ENCODE measurements at places on chromosomes 1 and 21.

DNA sequence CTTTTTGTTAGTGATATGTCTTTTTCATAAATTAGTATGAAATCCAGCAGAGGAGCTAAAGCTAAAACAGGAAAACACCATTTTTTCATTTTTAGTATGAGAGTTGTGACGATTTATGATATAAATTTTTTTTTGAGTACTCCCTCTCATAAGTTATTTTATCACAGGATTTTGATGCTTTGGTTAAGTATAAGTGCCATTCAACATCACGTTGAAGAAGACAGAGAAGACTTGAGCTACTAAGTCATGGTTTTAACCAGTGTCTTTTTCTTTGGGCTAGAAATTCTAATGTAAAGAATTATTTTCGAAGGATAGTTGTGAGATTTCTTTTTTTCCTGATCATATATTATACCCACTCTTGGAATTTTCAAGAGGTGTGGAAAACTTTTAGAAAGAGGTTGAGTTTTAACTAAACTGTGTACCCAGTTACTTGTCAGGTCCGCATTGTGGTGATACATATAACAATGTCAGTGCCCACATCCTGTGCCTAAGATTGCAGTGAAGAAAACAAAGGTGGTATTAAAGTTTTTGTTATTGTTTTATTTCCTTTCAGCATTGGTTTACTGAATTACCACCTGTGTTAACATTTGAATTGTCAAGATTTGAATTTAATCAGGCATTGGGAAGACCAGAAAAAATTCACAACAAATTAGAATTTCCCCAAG lies 93.8 kb downstream of the USP25 start:
- no peak for DNase-seq

DNA sequence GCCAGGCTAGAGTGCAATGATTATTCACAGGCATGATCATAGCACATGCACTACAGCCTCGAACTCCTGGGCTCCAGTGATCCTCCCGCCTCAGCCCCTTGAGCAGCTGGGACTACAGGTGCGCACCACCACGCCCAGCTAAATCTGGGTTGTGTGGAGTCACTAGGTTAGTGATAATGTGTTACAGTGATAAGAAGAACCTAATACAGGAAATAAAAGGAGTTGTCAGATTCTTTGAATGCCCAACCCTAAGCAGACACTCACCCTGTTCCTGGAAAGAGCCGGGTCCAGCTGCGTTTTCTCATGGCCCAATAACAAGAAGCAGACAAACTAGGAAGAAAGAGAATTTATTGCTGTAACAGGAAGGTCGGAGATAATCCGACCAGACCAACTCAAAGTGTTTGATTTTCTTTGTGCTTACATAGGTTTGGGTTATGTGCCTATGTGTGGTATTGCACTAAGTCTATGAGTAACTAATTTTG lies 8.8 kb downstream of the IFNGR2 start:
- DNase-seq, result no peak

- no peak for DNase-seq
Measured at GRCh38 chr1:93596329-93597089, 85.1 kb downstream of the BCAR3 start.

GRCh38 chr1:82689217-82689616 lies 888.5 kb downstream of the ADGRL2 start:
- DNase-seq, result no peak

GRCh38 chr1:202619505-202619904 lies 90.7 kb downstream of the SYT2 start:
- no peak for DNase-seq

GRCh38 chr1:204127597-204128242 lies 24.1 kb downstream of the ETNK2 start:
- DNase-seq, result peak; percentile 23

DNA sequence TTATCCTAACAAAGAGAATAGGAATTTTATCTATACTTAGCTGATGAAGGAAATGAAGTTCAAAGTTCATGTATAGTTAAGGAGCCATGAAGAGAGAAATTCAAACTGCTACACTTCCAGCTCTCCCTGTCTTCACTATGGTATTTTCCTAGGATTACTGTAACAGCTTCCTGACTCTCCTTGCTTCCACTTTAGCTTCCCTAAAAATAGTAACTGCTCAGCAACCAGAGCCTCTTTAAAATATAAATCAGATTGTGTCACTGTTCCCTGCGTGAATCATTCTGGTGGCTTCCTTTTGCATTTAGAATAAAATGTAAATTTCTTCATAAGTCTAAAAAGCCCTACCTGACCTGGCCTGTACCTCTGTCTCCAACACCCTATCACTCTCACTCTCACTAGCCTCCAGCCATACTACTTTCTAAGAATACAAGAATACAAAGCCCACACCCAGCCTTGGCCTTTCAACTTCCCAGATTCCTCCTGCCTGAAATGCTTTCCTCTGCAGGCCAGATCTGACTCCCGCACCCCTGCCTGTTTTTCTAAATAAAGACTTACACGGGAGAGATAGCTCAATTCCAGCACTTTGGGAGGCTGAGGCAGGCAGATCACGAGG lies 30.5 kb downstream of the OR10J1 start:
- no peak for DNase-seq

- no peak for DNase-seq
Measured at GRCh38 chr1:206012086-206012859, 9.1 kb upstream of the RAB7B start.

GRCh38 chr21:22575165-22575584 lies 1577.0 kb downstream of the NCAM2 start:
- DNase-seq, result no peak

- no peak for DNase-seq
Measured at GRCh38 chr1:42403880-42404400, 23.3 kb downstream of the RIMKLA start.

GRCh38 chr1:46368791-46369190 lies 25.3 kb upstream of the FAAH start:
- DNase-seq, result no peak

- DNase-seq, result no peak
Measured at GRCh38 chr1:42753070-42753469, 13.0 kb upstream of the CLDN19 start.

- DNase-seq, result peak; percentile 81
Measured at GRCh38 chr21:35048706-35049617, at the start of gene RUNX1. RUNX1 (minus strand) TSS chr21:35049302.

- DNase-seq, result peak; percentile 46
Measured at GRCh38 chr1:155082301-155083051, 3.8 kb downstream of the EFNA3 start.

- DNase-seq, result no peak
Measured at GRCh38 chr1:94883691-94884090, 43.2 kb downstream of the CNN3 start.

- DNase-seq, result no peak
Measured at GRCh38 chr1:108814343-108815125, 42.4 kb downstream of the AKNAD1 start.

- DNase-seq, result no peak
Measured at GRCh38 chr1:9792156-9793042, 31.4 kb downstream of the CLSTN1 start.

DNA sequence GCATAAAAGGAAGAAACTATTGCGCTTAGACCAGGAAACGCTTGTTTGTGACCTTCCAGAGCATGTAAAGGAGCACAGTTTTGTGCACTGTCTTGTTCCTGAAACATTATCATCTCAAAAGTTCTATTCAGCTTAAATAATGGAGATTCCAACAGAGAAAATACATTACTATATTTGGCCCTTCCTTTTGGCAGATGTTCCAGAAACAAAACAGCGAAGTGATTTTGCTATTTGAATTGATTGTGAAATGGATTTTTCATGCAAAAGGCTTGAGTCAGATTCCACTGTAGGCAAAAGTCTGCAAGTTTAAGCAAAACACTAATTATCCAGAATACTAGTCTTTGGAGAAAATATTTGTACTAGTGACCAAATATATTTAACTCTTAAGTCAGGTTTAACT lies 80.3 kb upstream of the PTBP2 start:
- no peak for DNase-seq

DNA sequence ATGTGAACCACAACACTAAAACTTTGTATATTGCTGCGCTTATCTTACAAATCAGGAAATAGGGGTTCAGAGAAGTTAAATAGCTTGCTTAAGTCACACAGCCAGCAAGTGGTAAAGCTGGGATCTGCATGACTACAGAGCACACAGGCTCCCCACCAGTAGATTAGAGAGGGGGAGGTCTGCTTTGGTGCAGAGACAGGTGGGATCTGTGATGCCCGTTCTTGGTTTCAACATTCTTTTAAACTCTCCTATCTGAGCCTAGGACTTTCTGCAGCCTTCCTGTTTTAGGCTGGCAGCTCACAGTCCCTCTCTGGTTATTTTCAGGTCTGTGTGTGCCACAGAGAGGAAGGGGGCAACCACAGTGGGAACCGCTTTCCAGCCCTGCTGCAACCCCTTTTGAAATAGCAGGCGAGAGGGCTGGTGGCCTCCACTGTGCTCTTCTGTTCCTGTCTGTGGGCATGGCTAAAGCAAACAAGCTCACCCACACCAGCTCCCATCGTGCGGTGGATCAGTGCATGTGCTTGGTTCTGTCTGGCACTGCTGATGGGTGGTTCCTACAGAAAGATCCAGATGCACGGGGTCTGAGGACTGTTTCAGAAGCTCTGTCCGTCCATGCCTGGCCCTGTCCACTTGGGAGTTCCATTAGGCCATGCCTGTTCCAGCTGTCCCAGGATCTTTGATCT lies 1.7 kb upstream of the IL6R start:
- peak; percentile 42 for DNase-seq

DNA sequence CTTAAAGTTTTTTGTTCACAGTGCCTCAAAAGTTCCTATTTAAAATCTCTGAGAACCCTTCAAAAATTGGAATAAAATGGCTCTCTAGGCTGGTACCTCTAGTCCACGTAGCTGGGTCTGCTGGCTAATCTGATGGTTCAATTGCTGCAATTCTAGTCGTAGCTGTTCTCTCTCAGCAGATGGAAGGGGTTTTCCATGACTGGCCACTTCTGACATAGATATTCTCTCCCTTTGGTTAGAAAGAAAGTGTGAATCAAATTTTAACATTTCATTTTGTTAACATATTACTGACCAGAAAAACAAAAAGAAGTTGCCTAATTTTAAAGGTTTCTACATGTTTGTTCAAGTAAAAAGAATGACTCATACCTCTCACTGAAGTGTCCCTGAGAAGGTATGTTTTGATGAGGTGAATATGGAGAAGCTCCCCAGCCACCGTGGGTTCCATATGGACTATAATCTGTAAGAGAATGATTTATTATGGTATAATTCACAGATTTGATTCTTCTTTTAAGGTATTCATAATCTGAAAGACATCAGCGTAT lies 29.3 kb upstream of the SERPINC1 start:
- DNase-seq, result no peak

DNA sequence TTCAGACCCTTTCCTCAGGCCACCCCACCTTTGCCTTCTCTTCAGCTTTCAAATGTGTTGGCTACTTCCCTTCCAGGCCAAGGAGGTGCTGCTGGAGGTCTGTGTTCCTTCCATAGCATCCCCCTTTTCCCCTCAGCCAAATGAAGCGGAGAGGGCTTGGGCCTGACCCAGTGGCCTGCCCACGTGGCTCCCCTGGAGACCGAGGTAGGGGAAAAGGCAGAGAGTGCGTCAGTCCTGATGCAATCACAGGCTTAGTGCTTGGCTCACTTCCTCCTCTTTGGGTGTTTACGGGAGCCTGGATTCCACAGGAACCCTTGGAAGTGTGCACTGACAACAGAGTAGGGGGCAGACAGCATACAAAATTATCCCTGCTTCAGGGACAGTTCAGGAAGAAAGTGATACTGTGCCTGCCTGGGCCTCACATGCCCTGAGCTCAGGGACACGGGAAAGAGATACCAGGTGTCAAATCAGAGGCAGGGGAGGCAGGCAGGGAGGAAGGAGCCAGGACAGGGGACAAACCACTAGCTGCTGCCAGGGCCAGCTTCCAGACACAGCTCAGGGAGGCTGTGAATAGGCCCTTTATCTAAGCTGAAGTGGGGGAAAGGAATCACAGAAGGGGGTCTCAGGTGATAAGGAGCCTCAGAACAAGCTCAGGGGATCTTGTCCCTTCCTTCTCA lies 16.6 kb upstream of the PTP4A2 start:
- DNase-seq, result no peak

- no peak for DNase-seq
Measured at GRCh38 chr1:110726755-110727154, 52.0 kb upstream of the KCNA3 start.

DNA sequence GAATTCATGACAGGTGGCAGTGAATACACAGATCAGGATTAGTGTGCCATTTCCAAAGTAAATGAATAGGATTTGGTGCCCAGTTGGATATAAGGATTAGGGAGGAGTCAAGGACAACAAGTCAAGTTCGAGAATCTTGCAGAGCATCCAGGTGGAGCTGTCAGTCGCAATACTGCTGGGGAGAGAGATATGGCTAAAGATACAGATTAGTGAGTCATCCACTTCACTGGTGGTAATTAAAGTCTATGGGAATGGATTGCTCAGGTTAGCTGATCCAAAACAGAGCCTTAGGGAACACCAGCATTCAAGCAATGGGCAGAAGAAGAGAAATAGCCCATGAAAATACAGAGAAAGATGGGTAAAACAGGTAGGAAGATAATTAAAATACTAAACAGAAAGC lies 26.8 kb downstream of the BCAS2 start:
- no peak for DNase-seq

DNA sequence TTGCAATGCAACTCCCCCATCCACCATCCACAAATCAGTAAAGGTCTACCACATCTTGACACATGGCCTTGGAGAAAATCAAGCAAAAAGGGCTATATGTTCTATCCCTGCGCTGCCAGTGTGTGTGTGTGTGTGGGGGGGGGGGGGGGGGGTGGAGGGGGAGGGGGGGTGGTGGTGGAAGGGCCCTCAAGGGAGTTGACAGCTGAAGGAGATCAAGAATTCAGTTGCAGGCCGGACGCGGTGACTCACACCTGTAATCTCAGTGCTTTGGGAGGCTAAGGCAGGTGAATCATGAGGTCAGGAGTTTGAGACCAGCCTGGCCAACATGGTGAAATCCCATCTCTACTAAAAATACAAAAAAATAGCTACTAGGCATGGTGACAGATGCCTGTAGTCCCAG lies 37.6 kb upstream of the CLIC4 start:
- DNase-seq, result no peak

DNA sequence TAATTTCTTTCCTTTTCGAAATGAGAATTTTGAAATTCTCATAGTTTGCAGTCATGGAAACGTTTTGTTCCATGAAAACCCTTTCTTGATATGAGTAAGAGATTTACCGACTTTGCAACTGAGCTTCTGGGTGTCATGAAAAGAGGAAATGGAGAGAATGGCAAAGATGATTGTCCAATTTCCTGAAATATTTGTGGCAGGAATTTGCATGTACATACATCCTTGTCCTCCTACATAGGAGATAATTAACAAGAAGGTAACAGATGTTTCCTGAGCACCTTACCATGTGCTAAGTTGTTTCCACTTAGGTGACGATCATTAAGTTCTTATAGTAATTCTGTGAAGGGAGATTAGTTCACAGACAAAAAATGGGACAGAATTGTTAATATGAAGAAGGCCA lies 170.7 kb downstream of the NEGR1 start:
- no peak for DNase-seq

- DNase-seq, result peak; percentile 36
Measured at GRCh38 chr21:46325073-46325912, 1.3 kb downstream of the PCNT start.
